ENCODE measurements at places on chromosomes 3 and 15.

GRCh38 chr3:64267721-64268604 is 42.7 kb upstream of the PRICKLE2 start:
- peak; percentile 63 for DNase-seq

DNA sequence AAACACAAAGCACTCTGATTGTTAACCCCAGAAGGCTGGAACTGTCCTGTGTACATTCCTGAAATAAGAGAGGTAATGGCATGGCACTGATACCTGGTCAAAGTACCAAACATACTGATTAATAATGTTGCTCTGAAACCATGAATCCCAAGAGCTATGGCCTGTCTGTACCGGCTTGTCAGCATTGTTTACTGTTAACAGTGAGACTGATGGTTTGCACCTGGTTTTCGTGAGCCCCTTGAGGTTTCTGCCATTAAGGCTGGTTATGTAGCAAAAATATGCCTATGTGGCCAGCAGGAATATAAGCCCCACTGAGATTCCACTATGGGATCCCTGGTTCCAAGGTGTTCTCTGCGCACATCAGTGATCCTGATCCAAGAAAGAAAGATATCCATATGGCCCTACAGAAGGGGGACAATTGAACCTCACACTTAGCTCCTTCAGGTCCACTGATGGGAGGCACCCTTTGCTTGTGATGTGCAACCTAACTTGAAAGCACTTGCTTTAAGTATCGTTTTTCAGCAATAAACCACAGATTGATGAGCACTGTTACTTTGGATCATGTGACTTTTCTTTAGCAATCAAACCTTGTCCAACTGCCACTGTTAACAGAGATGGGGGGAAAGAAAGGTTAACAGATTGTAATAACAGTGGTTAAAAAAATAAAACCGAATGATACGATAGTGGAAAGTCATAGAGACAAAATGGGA is 65.2 kb downstream of the TBL1XR1 start:
- no peak for DNase-seq

GRCh38 chr15:31365655-31366127 is 39.1 kb downstream of the KLF13 start:
- DNase-seq: peak; percentile 87

- peak; percentile 55 for DNase-seq
Measured at GRCh38 chr3:167814441-167814951, 79.0 kb downstream of the SERPINI1 start.
